ENCODE measurements at places on chromosomes 4 and X. TPM values are rescaled to one million over a fixed set of nuclear protein-coding genes. Genes with fewer than 3 reads are reported as not detected.

The UGT2B10 gene
- total RNA-seq: not detected

DNA sequence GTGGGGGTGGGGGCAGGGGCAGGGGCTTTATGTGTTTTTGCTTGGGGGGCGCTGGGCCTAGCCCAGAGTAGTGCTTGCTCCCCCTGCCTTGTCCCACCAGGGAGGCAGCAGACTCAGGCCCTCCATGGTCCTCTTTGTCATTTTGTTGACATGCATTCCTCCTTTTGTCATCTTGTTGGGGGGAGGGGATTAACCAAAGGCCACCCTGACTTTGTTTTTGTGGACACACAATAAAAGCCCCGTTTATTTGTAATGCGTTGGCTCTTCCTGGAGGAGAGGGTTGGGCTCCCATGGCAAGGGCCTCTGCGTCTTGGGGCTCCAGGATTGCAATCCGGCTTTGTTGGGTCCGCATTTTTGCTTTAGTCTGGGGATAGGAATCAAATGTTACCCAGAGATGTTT is 2.2 kb downstream of the EMD start:
- DNase-seq: no peak

- peak; percentile 52 for DNase-seq
Observed at GRCh38 chrX:140123446-140123845, 158.1 kb upstream of the CXorf66 start.

DNA sequence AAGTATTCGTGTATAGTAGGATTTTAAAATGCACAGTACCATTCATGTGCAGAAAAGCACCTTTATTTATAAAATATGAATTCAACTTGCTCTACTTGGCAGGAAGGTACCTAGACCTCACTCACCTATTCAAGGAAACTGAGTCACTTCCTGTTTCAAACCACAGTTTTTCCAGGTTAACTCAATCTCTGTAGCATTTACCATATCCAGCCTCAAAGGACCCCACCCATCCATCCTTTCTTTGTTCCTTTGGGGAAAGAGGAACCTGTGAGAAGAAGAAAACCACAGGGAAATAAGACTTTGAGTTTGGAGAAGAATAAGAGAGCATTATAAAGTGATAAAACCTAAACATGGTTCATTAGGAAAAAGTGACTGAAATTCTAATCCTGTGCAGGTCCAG is 250.7 kb downstream of the CBR4 start:
- no peak for DNase-seq

- DNase-seq: no peak
Observed at GRCh38 chr4:34633241-34633640, 1611.1 kb downstream of the ARAP2 start.

DNA sequence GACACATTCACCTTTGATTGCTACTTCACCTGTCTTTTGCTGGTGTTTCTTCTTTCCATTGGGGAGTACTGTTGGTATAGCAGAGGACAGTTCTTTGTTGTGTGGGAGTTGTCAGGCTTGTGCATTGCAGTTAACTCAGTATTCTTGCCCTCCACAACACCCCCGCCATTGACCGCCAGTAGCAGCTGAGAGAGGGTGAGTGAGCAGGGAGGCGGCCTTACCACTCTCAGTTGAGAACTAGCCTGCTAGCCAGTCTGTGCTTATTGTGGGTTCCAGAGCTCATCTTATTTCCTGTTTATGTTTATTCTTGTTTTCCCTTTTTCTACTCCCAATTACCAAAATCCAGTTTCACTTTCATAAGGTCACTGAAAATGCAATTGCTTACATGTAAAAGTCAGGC is 52.2 kb downstream of the STIM2 start:
- no peak for DNase-seq

- peak; percentile 68 for DNase-seq
Observed at GRCh38 chrX:131841496-131842437, 181.3 kb upstream of the STK26 start.

- DNase-seq: no peak
Observed at GRCh38 chr4:113537628-113538027, 223.9 kb downstream of the CAMK2D start.

DNA sequence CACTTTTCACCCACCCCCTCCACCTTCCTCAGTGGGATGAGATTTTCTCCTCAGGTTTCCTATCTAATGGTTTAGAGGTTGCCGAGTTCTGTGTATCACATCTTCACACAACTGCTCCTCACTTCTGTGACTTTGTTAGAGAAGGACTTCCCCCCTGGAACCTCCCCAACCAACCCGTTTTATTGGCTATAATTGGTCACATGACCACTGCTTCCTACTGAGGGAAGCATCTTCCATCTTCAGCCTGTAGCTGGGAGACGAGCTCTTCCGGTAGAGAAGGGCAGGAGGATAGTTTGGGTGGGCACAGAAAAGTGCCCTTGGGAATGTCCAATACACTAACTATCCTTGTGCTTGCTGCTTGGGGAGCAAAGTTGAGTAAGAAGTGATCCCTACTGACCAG is 90.5 kb downstream of the STK32B start:
- DNase-seq: no peak

The TMPRSS11B gene
- not detected for total RNA-seq

The PAGE4 gene
- not detected for total RNA-seq

DNA sequence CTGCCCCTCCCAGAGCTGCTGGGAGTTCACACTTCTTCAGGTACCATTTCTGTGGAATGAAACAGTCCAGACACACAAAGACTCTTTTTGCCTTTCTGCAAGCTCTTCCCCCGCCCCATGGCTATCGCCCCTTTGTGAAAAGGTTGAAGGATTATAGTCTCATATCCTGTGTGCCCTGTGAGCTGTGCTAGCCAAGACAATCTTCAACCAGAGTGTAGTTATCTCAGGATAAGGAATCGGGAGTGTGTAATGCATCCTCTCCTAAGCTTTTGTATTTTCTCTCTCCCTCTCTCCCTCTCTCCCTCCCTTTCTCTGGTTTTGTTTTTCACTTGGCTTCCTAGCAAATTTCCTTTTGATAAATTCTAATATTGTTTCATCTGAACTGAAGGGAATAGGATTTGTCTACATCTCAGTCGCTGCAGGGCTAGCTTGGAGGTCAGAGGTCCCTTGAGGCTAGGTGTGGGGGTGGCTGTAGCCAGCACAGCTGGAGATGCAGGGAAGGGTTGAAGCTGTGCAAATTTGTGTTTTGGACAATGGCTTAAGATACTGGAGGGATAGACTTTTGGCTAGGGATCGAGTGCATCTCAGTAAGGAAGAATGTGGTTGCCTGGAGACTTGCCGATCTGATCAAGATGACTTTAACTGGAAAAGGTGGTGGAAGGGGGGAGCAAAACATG is 74.6 kb upstream of the NALF2 start:
- DNase-seq: no peak

The ZNF711 gene
- total RNA-seq: 14.9 TPM

- no peak for DNase-seq
Observed at GRCh38 chr4:48546336-48546735, 56.3 kb downstream of the ZAR1 start.

- no peak for DNase-seq
Observed at GRCh38 chr4:11597506-11597905, 168.8 kb upstream of the HS3ST1 start.

The CCNG2 gene
- 9.9 TPM for total RNA-seq

- no peak for DNase-seq
Observed at GRCh38 chrX:38987198-38987651, 186.0 kb downstream of the MID1IP1 start.

GRCh38 chrX:55039471-55039870 is 8.7 kb upstream of the ALAS2 start:
- no peak for DNase-seq

The QRFPR gene
- 0.48 TPM for total RNA-seq

DNA sequence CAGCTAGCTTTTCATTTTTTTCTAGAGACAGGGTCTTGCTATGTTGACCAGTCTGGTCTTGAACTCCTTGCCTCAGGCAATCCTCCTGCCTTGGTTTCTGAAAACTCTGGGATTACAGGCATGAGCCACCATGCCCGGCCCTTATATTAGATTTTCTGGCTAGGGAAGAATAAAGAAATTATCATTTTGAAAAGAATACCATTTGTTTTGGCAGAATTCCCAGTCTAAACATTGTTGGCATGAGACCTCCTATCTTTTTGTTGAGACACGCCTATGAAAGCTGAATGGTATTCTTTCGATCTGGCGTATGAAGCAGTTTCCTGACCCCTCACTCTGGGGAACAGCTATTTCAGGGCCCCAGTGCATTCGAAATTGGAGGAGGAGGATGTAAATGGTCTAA is 107.0 kb downstream of the REPS2 start:
- no peak for DNase-seq

The MAGEC3 gene
- total RNA-seq: not detected

GRCh38 chrX:13007519-13008188 is 32.7 kb downstream of the TMSB4X start:
- DNase-seq: no peak

The HNRNPDL gene
- total RNA-seq: 472 TPM

- DNase-seq: no peak
Observed at GRCh38 chr4:96775501-96775900, 935.6 kb downstream of the PDHA2 start.

DNA sequence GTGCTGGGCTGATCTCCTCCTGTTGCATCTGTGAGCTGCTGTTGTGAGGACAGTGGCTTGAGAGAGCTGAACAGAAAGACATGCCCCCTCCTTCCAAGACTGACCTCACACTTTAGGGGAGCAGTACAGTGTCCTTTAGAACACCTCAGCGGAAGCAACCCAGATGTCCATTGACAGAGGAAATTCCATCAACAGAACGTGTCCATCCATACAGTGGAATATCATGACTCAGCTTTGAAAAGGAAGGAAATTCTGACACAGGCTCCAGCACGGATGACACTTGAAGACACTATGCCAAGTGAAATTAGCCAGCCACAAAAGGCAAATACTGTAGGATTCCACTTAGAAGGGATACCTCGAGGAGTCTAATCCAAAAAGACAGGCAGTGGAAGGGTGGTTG is 103.5 kb downstream of the GPR143 start:
- DNase-seq: no peak

- no peak for DNase-seq
Observed at GRCh38 chr4:53011259-53011905, 149.3 kb downstream of the RASL11B start.

The ARHGAP36 gene
- total RNA-seq: 0.37 TPM

DNA sequence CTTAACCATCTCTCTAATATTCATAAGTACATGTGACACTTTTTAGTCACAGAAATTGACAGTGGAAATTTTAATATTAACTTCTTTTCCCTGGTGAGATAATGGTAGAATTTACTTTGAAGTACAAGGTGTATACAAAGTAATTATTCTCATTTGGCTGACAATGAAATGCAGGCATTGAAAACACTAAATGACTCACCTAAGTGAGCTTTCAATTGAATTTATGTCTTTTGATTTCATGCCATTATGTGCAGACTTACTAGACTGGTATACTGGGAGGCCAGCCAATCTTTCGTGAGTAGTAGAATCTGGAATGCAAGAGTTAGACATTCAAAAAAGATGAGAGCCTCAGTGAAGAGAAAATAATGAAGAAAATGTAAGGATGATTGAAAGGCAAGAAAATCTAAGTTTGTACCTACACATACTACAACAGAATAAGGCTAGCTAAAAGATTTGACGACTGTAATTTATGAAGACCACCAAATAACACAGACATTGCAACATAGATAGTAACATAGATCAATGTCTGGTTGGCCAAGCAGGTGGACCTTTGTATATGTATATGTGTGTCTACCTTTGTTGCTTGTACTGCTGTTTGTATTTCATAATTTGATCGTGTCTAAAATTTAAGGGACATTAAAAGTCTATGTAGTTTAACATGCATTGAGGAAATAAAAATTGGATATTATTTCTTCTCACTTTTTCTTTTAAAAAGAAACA is 459.7 kb downstream of the IL15 start:
- DNase-seq: no peak

- no peak for DNase-seq
Observed at GRCh38 chr4:83599183-83599582, 63.3 kb downstream of the GPAT3 start.

DNA sequence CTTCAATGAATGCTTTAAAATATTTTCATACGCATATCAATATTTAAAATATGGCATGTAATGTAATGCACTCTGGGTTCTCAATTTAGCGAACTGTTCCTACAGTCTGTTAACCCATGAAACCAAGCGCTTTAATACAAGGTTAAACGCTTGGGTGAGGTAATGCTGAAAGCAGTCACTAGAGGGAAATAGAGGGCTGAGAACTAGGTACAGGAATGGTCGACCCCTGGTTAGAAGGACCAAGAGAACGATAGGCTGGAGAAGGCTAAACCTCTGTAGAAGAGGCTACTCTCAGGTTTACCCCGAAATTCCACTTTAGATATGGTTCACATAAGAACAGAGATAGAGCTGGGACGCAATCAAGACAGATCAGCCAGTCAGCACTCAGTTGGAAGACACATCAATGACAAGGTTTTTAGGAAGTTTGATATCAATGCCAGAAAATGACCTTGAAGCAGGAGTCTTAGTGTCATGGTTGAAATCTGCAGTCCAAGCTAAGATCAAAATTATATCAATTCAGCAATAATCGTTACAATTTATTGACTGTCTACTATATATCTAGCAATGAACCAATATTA is 26.9 kb downstream of the ARSJ start:
- peak; percentile 52 for DNase-seq

- DNase-seq: no peak
Observed at GRCh38 chrX:69214463-69214862, 49.2 kb upstream of the PJA1 start.

- DNase-seq: no peak
Observed at GRCh38 chr4:110154582-110154981, 43.8 kb downstream of the ELOVL6 start.

The SPANXB1 gene
- total RNA-seq: not detected

- DNase-seq: no peak
Observed at GRCh38 chr4:38284294-38285030, 324.3 kb downstream of the PTTG2 start.

DNA sequence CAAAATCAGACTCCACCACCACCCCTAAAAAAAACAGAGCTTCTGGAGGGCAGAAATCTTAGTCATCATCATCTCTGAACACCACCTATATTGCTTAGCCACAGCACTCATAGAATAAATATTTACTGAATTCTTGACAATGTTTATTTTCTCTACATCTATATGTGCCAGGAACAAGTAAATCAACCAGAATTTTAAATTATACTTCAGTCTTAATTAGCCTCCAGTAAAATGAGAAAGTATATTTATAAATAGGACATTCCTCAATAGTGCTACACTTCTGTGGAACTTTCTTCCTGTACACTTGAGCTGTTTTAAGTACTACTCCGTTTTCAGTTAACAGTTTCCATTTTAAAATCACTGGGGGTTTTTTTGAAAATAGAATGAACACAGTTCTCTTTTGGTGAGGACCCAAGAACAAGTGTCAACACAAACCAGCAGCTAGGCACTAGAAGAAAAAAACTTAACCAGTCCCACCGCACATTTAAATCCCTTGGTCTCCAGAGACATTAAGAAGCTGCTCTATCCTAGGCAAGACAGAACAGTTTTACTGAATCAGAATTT is 25.5 kb downstream of the SMIM14 start:
- DNase-seq: no peak

- DNase-seq: no peak
Observed at GRCh38 chr4:72451349-72451748, 117.7 kb downstream of the ADAMTS3 start.

GRCh38 chrX:24156177-24156576 is 6.6 kb downstream of the ZFX start:
- DNase-seq: no peak

The HSD17B13 gene
- total RNA-seq: not detected

All from H9 (cell line).